GM12892 (cell line): ENCODE measurements at places on chromosomes 12 and 14.

GRCh38 chr14:43361751-43362150 lies 1145.3 kb downstream of the FSCB start:
- no peak for DNase-seq

- DNase-seq = no peak
Observed at GRCh38 chr12:97561619-97562290, 99.2 kb downstream of the RMST start.

DNA sequence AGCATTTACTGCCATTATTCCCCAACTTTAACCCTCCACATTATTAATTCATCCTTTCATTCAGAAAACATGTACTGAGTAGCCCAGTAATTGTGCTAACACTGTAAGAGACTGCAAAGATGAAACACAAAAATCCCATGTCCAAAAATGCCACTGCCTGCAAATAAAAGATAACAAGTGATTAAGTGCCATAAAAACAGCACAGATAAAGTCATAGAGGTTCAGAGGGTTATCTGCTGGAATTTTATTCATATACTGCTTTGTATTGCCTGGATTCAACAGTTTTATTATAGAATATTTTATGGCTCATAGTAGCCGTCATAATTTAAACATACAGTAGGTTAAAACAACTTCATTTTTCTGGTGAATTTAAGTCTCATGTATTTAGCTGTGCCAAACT lies 177.9 kb downstream of the KICS2 start:
- DNase-seq = no peak

- DNase-seq = no peak
Observed at GRCh38 chr14:51188566-51189185, 51.4 kb upstream of the TMX1 start.
